NCI-H226 (cell line): ENCODE measurements at places on chromosomes 16 and 17.
A peak's percentile ranks its signal among the peaks of the same experiment; 100 is the strongest.

GRCh38 chr17:63786971-63787711 is 13.2 kb downstream of the DDX42 start:
- DNase-seq, result no peak

GRCh38 chr16:28558456-28558855 is 4.7 kb downstream of the SGF29 start:
- no peak for DNase-seq

GRCh38 chr17:18065546-18065945 is 22.2 kb upstream of the DRG2 start:
- DNase-seq, result no peak

DNA sequence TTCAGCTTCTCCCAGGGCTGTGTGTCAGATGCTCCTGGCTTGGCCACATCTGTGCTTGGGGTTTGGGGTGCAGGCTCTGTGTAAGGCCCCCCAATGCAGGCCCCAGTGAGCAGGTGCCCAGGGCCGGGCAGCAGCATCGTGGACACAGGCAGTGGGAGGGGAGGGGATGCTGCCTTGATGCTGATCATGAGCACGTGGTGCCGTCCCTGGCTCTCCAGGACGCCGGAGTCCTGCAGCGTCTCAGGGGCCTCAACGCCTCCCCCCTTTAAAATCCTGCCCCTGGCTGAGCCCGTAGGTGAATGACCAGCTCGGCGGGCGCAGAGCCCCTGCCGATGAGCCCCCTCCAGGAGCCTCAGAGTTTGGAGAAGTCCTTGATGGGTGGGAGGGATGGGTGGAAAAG is 9.0 kb downstream of the METRNL start:
- DNase-seq, result no peak

DNA sequence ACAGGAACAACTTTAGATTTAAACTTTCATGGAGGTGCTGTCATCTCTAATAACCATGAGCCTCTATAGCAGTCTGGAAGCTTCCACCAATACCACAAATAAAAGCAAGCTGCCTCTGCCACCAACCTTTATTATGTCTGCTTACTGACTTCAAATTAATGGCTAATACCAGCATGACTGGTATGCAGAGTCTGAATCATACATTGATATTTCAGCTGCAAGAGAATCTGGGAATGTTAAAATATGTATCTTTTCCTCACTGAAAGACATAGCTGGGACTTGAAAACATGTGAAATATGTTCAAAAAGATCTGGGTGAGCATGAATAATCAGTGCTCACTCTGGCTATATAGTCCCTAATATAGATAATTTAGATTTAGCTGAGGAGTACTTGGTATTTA is 488.6 kb downstream of the CDH8 start:
- no peak for DNase-seq

DNA sequence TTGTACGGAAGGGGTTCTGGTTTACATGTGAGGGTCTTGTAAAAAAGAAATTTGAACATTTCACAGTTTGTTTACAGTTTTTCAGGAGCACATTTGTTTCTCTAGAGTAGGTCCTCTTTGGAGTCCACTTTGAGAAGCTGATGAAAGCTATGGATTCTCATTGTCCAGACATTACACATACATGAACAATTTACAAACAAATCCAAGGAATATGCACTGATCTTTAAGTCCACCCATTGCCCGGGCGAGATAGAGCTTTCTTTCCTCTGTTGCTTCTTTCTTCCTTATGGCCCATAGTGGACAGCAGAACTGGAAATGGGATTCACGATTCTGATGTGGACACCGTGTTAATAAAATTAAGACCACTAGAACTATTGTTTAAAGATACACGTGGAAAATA is 1.9 kb downstream of the DCAF7 start:
- DNase-seq, result no peak

DNA sequence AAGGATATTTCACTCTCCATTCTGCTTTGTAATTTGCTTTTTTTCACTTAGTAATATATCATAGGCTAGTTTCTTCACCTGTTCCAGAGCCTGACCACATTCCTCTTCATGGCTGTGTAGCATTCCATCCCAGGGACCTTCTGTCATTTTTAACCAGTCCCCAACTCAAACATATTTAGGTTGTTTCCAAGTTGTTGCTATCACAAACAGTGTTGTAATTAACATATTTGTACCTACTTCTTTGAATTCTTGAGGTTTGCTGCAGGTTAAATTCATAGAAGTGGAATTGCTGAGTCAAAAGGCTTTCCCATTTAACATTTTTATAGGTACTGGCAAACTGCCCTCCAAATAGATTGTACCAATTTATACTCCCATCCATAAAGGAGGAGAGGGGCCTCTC is 65.1 kb upstream of the MED9 start:
- DNase-seq, result no peak

- peak; percentile 85 for DNase-seq
These were observed 16.7 kb upstream of the TOB1 start for GRCh38 chr17:50882851-50883250.

GRCh38 chr16:78249056-78249455 is 149.6 kb downstream of the WWOX start:
- DNase-seq, result no peak

DNA sequence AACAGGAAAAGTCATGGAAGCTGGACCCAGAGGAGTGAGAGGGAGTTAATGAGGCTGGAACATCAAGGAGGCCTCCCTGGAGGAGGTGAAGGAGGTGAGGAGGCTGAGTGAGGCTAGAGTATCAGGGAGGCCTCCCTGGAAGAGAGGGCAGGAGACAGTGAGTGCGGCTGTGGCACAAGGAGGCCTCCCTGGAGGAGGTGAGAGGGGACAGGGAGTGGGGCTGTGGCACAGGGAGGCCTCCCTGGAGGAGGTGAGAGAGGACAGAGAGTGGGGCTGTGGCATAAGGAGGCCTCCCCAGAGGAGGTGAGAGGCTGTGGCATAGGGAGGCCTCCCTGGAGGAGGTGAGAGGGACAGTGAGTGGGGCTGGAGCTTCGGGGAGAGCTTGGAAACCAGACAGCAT is 5.5 kb downstream of the CAMKK1 start:
- no peak for DNase-seq

GRCh38 chr16:89476811-89477261 is 13.5 kb downstream of the ANKRD11 start:
- DNase-seq, result no peak

DNA sequence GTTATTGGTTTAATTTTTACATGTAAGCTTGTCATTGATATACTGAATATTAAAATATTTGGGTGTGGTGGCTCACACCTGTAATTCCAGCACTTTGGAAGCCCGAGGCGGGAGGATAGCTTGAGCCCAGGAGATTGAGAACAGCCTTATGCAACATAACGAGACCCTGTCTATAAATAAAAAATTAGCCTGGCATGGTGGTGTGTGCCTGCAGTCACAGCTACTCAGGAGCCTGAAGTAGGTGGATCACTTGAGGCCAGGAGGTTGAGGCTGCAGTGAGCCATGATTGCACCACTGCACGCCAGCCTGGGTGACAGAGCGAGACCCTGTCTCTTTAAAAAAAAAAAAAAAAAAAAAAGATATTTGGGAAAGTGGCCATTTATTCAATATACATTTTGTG is 32.3 kb downstream of the NFAT5 start:
- DNase-seq, result no peak

DNA sequence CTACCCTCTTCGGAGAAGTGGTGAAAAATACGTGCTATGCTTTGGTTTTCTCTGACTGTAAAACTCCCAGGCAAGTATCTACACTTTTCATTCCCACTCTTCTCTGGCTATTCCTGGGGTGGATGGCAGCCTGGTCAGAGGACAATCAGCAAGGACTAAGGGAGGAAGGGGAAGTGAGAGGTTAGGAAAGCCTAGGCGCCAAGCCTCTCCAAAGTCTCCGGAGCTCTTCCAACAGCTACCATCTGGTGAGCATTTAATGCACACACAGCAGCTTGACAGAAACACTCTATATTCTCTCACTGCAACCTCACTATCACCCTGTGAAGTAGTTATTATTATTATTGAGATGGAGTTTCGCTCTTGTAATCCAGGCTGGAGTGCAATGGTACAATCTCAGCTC is 65.1 kb downstream of the WSCD1 start:
- DNase-seq, result no peak

GRCh38 chr16:65254144-65254543 is 132.3 kb upstream of the CDH11 start:
- no peak for DNase-seq

DNA sequence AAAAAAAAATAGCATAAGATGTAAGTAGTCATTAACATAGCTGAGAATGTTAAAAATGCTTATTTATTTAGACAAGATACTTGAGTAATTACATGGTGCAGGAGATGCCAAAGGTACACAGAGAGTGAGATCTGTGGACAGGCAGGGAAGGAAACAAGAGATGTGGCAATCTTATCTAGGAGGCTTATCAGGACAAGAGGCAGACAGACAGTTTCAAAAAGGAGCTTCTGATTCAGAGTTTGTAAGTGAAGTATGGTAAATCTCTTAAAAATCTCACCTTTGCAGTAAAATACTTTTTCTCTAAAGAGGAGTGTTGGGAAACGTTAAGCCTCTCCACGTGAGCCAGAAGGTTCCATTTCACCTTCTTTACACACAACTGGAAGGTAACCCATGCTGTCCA is 19.9 kb upstream of the GHDC start:
- no peak for DNase-seq

- no peak for DNase-seq
These were observed 6.1 kb upstream of the STAC2 start for GRCh38 chr17:39231591-39232551.

- no peak for DNase-seq
These were observed 55.9 kb downstream of the NSRP1 start for GRCh38 chr17:30172560-30172959.

GRCh38 chr16:64656471-64656870 is 465.4 kb downstream of the CDH11 start:
- no peak for DNase-seq

- DNase-seq, result no peak
These were observed 135.8 kb downstream of the CCDC182 start for GRCh38 chr17:57609125-57609877.

DNA sequence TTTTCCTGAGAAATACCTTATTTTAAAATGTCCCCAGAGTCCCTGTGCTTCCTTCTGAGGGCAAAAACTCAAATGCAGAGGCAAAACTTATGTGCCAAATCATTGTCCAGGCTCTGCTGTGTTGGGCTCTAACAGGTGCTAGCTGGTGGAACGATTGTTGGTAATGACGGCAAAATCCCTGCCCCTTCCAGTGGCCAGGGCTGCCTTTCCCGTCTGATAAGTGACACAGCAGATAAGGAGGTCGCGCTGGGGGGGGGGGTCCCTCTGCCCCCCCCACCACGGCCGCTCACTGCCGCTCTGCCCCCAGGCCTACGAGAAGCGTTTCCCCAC is 29.1 kb downstream of the SEC14L5 start:
- DNase-seq, result no peak

GRCh38 chr16:6374821-6375220 is 957.8 kb upstream of the RBFOX1 start:
- no peak for DNase-seq

DNA sequence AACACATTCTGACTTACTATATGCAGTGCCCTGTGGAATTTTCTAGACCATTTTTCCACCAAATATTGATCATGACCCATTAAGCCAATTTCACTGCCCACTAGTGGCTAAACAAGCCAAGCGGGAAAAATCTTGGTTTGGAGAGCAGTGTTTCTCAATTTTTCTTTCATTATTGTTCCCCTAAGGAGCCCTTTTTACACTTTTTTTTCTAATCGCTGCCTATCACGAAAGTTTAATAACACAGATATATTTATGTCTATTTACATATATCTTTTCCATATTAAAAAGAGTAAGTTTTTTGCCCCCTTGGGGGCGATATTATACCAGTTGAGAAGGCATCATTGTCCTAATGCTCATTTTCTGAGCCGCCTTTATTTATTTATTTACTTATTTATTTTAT is 10.8 kb upstream of the TLCD3B start:
- DNase-seq, result no peak

GRCh38 chr16:85425074-85425662 is 188.0 kb upstream of the GSE1 start:
- no peak for DNase-seq

DNA sequence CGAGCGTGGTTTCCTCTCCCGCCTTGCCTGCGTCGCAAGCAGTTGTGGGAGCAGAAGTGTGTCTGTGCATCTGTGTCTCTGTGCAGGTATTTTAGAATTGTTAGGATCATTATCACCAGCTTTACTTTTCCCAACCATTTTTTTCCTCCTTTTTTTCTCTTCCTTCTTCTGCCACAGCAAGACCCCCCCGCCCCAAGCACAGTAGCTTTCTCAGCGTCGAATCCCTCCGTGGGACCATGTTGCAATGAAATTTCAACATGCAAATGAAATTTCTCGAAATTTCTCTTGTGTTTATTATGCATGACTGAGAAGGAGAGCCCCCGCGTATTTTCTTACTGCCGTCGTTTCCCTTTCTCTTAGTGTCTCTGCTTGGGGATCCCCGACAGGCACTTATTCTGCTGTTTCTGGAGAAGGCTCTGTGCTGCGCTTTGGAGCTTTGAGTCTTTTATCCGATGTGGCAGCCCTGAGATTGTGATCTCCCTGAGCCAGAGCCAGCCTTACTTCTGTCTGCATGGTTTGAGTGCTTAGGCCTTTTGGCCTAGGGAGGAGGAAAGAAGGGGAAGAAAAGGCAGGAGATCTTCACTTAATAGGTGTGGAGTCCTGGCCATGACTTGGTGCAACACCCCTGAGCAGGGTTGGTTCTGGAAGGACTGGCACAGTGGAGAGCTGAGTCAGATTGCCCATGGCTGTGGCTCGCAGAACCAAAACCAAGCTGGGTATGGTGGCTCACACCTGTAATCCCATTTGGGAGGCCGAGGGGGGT is 5.0 kb downstream of the ARMC7 start:
- no peak for DNase-seq

- DNase-seq, result no peak
These were observed 247.8 kb downstream of the ENGASE start for GRCh38 chr17:79322211-79323123.

GRCh38 chr17:29369831-29370735 is 20.1 kb upstream of the TAOK1 start:
- DNase-seq, result peak; percentile 68

DNA sequence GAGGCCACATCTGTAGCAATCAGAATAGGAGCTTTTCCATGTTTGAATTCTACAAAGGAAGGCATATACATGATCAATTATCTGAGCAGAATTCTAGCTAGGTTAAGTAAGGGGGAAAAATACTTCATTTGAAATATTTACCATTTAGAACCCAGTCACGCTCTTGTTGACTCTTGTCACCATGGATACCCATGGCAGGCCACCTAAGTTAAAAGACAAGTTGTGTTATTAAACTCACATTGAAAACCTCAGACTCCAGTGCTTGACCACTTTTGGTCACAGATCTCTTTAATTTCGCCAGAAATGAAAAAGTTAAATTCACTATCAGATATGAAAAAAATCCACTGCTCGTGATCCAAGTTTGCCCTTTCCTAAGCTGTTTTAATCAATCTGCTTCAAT is 4.1 kb downstream of the DDX5 start:
- no peak for DNase-seq
